ENCODE measurements at places on chromosomes 6 and 20.

GRCh38 chr6:161085246-161085645 is 93.7 kb downstream of the MAP3K4 start:
- DNase-seq: no peak

DNA sequence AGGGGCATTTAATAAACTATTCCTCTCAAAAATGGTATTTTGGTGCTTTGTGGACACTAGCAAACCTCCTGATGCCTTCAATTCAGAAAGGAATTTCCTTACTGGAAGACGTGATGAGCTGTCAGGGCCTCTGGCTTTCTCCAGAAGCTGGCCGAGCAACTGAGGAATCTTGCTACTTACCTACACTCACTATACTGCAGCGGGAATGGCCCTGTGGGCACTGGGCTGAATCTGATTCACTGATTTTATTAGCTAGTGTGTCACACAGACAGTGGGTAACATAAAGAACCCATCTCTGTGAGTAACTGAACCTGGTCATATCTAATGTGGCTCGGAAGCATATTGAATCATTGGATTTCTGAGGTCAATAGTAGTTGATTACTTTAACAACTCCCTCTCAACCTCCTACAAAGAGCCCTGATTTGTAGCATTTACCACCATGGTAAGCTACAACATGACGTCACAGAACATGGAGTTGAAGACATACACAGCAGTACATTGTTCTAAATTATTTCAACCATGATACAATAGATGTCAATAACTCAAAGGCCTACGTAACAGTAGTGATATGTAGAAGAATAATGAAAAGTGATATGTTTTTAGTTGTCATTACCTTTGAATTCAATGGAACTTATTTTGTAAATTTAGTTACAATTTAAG is 232.1 kb downstream of the SYNE1 start:
- DNase-seq: no peak

GRCh38 chr20:33014336-33015113 is 7.0 kb downstream of the BPIFB2 start:
- DNase-seq: no peak

DNA sequence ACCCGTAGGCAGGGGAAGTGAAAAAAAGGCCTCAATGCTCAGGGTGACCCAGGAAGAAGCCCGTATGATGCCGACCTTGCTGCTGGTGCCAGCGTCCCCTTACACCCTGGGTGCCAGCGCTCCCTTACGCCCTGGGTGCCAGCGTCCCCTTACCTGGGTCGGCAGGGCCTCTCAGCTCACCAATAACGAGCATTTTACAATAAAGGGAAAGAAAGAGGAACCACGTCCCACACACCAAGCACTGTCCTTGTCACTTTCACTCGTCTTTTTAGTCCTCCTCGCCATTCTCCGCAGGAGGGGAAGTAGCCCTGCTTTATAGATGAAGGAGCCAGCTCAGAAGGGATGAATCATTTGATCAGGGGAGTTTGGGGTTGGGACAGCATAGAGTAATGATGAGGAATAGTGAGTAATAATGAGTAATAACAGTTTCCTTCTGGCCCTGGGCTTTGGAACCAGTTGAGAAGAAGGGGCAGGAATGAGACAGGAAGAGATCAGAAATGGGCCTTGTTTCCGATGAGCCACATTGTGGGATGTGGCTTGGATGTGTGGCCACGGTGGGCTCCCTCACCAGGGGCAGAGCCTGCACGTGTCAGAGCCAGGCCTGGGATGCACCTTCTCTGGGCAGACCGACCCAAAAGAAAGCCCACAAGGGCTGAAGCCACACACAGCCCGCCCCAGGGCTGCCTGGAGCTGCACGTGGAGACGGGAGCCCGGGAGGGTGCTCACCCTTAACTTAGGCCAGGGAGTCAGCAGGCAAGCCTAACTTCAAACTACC is 75.7 kb downstream of the SYNJ2 start:
- DNase-seq: peak; percentile 48

DNA sequence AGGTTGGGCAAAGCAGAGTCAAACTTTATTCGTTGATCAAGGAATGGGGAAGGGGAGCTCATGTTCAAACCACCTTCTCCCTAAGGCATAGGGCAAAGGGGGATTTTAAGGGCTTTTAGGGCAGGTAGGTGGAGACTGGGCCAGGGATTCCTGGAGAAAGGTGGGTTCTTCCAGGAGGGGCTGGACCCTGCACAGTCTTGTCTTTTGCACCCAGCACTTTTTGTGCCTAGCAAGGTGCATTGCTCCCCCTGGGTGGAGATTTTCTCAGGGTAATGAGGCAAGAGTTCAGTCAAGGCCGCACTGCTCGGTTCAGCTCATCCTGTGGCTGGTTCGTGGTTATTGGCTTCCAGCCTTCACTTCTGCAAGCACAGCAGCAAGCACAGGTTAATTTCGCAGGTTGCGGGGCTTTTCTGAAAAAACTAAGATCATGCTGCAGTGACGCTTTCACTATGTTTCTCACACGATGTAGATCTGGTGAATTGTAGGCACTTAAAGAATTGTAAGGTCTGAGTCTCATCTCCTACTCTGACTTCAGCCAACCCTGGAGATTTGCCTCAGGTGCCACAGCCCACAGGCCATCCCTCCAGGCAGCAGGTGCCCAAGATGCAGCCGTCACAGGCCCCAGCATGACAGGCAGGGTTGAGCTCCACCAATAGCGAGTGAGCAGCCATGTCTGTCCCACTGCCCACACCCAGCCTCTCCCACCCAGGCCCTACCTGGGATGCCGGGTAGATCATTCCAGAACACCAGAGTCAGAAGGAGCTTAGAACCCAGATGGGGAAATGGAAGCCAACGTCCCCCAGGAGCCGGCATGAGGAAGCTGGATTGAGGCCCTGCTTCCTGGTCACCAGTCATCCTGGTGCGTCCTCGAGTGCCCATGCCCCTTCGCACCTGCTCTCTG is 37.1 kb downstream of the SUN5 start:
- peak; percentile 51 for DNase-seq

DNA sequence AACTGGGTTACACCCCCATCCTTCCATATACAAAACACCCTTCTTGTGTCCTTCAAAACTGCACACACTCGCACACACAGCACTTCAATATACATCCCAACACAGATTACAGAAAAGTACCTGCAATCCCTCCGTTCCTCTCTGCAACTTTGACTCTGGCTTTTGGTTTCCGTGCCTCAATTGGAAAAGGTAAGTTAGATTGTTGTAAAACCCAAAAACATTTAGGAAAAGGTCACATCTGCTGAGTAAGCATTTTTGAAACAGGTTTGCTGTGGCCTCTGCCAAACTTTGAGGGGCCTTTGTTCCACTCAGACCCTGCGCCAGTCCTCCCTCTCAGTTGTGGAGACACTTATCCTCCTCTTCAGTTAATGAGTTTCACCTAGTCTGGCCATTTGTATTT is 4.2 kb downstream of the NKX2-4 start:
- no peak for DNase-seq

- DNase-seq: no peak
Measured at GRCh38 chr6:170201361-170201760, 89.5 kb downstream of the DLL1 start.

DNA sequence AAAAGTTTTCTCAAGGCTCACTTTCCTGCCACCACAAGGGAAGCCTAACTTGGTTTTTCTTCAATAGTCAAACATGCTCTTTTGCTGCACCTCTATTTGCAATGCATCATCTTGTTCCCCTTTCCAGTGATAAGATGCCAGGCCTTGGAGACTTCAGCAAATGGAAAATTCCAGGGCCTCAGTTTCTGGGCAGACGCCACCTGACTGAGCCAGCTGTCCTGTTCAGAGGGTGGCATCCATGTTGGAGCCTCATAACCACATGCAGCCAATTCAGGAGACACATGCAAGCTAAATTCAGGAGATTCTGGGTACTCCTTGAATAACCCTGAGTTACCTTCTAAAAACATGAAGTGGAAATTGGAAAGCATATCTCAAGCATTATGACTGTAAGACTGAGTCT is 285.6 kb upstream of the RNF24 start:
- no peak for DNase-seq

- DNase-seq: no peak
Measured at GRCh38 chr6:140684776-140685550, 1310.5 kb upstream of the CITED2 start.

DNA sequence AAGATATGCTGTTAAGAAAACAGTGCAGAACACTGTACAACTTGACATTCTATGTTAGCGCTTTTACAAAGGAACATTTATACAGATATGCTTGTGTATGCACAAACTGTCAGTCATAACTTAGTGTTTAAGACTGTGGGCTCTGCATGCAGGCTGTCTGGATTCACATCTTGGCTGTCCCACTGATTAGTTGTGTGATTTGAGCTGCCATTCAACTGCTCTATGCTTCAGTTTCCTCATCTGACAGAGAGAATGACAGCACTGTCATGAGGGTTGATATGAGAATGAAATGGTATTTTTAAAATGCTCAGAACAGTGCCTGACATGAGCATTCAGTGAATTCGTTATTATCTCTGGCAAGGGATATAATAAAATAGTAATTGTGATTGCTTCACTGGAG is 8.7 kb downstream of the SLC25A27 start:
- no peak for DNase-seq

DNA sequence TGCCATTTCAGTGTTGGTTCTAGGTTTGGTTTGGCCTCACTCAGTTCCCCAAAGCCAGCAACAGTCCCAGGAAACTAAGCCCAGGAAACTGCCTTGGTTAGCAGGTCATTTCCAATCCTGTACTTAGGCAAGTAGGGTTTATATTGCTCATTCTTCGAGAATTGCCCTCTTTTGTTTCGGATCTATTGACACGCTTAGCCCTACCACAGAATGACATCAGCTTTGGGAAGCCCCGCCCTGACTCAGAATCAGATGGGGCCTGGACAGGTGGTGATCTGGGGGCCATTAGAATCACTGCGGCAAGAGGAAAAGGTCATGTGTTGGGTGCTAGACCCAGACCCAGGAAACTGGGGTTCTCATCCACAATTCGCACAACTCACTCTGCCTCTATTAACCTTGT is 578.2 kb downstream of the QKI start:
- DNase-seq: no peak

DNA sequence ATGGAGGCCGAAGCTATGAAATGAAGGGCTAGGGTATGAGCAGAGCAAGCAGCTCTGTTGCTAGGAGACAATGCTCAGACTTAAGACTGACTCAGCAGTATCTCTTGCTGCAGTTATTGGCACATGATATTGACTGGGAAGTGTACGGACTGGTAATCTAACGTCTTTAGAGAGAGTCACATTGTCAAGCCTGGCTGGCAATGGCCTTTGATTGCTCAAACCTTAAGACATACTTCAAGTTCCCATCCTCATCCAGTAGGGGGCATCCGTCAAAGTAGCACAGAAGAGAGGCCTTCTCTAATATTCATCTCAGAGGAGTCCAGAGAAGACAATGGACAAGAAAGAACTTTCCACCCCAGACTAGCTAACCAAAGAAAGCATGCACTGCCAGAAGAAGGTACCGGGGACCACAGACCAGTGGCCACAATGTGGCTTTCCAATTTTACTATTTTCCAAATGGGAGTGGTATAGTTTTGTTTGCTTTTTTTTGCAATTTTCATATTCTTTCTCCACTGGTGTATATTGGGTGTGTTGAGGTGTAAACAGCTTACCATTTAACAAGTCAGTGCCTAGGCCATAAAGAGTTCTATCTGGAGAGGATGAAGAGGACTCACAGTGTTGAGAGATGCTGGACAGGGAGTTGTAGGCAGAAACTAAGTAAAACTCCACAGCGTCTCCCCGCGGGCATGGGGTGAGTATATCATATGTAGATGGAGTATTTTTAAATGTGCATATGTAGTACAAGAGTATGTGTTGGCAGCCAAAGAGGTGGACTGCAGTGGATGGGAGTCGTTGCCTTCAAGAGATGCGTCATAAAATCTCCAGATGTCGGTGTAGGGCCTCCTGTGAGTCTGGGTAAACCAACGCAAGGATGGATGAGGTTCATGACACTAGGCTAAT is 36.7 kb downstream of the LRFN2 start:
- DNase-seq: no peak

DNA sequence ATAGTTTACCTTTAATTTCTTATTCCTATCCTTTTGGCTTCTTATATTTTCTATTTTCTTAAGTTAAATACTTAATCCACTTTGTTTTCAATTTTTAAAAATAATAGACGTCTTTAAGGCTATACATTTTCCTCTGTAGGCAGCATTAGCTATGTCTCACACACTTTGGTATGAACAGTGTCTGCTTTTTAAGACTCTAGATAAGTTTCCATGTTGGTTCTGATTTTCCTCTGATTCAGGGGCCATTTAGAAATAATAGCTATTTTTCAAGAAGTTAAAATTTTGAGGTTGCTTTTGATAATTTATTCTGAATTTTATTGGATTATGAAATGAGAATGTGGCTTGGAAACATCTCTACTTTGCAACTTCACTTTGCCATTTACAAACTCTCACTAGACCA is 54.3 kb upstream of the PTGIS start:
- DNase-seq: no peak

DNA sequence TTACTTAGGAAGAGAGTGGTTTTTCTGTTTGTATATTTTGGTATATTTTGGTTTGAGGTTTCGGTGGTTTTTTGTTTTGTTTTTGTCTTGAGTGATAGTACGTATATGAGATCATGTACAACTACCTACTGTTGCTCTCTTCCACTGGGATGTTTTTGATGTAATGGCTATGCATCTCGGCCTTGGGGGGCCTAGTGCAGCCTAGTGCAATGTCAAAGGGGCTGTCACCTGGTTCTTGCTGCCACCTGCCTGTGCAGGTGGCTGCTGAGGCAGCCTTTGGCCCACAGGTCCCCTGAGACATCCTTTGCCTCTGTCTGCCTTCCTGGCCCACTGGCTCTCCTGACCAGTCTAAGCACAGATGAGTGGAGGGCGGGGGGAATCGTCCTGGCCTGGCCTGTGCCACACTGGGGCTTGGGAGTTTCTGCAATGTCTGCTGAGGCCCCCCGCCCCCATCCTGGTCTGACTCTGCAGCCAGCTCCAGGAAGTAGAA is 546.6 kb downstream of the CD83 start:
- no peak for DNase-seq

DNA sequence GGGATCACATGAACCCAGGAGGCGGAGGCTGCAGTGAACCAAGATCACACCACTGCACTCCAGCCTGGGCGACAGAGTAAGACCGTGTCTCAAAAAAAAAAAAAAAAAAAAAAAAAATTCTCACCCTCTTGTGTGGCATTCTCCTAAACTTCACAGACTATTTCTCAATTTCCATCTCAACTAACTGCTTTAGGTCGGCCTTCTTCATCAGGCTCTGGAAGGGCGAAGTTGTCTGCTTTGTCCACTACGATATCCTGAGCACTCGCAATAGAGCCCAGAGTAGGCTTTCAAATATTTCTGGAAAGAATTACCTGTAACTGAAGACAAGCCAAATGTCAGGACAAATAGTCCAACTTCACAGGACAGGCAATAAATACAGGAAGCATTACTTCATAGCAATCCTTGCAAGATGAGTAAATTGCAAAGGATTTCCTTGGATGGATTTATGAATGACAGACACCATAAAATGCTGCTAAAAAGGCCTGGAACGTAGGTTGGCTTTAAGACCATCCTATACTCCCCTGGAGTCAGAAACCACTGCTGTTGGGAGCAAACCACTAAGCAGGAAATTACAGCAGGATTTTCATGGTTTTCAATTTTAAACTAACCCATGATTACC is 116.3 kb upstream of the SLC2A12 start:
- no peak for DNase-seq

DNA sequence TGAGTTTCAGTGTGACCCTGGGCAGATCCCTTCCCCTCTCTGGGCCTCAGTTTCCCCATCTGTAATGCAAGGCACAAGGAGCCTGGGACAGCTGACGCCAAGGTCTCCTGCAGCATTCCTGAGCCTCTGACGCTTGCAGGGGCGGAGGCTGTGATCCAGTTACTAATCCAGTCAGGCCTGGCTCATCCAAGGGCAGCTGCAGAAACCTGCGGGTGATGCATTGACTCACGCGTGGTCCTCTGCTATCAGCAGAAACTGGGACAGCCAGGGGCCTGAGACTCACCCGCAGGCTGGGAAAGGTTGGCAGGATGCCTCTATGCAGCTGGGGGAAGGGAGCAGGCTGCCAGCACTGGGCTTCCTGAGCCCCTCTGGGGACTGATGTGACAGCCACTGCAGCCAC is 65.0 kb upstream of the SIRPA start:
- DNase-seq: no peak

All from activated naive CD4-positive, alpha-beta T cell treated with Interleukin-2 at 50 U/mL for 16 hours (primary cell).